ENCODE measurements at places on chromosomes 16 and 17.
A peak's percentile ranks its signal among the peaks of the same experiment; 100 is the strongest.

DNA sequence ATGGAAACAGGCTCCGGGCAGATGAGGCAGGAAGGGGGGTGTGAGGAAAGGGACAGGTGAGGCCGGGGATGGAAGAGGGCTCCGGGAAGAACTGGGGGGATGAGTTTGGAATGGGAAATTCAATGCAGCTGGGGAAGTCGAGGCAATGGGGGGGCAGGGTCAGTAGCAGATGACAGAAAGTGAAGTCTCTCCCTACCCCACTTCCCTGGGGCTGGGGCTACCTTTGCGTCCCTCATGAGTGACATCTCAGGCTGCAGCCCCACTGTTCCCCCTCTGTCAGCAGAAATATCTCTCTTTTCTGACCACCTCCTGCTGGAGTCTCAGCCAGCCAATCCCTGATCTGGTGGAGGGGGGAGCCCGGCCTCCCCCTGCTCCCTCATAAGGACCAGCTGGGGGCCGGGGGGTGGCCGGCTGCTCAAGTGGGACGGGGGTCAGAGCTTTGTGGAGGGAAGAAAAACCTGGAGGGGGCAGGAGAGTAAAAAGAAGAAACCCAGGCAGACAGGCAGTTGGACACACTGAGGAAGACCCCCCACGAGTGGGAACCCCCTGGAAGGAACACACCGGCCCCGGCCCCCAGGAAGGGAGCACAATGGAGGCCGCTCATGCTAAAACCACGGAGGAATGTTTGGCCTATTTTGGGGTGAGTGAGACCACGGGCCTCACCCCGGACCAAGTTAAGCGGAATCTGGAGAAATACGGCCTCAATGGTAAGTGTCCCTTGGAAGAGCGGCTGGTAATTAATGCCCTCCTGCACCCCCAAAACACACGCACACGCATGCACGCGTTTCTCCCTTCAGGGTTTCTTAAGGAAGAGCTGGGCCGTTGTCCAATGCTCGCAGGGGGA is at the start of gene ATP2A1:
Gene ATP2A1, plus strand, starts transcription at position 406 of the 844 bp plus-strand sequence. Its CDS starts 184 bp downstream, at position 590.
- DNase-seq: no peak

- no peak for DNase-seq
These were observed 19.7 kb downstream of the FOXL1 start for GRCh38 chr16:86597880-86598606.

- no peak for DNase-seq
These were observed 135.6 kb downstream of the BANP start for GRCh38 chr16:88086571-88087516.

GRCh38 chr16:8625491-8626087 is 4.1 kb downstream of the METTL22 start:
- no peak for DNase-seq

DNA sequence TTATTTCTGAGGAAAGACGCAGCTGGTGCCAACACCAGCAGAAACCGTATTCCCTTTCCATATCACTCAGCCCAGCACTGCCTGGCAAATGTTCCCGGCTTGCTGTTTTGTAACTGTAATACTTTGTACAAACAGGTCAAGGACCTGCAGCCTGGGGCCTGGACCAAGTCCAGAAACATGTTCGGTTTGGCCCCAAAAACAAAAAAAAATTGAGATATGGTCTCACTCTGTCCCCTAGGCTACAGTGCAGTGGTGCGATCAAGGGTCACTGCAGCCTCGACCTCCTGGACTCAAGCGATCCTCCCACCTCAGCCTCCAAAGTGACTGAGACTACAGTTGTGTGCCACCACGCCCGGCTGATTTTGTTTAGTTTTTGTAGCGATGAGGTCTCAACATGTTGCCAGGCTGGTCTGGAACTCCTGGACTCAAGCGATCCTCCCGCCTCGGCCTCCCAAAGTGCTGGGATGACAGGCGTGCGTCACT is 1.2 kb downstream of the HAGH start:
- DNase-seq: no peak

DNA sequence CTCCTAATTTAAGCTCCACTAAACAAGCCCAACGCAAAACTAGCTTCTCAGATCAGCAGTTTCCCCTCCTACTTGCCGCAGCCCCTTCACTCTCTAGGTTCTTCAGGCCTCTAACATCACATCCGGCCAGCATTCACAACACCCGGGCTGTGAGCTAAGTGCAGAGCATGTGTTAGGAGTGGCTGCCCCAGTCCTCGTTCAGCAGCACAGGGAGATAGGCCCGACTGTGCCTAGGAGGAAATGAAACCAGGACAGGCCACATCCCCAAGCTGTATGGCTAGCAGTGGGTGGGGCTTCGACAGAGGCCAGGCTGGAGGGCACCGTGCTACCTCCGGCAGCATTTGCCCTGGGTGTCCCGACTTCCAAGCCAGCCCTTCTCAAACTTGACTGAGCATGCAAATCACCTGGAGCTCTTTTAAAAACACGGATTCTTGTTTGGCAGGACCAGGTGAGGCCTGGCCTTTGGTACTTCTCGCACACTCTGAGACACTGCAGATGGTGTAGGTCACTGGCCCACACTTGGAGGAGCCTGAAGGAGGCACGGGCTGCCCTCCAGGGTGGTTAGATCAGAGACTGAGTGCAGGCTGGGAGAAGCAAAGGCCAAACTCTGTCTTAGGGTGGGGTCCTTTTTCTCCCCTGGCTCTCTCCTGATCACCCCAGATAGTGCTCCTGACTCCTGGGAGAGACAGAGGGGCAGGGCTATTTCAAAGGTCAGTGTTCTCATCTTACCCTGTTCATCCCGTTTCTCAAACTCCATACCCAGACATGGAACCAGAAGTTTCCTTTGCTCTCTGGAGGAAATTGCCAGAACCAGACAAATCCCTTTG is 202.0 kb downstream of the C16orf78 start:
- no peak for DNase-seq

GRCh38 chr17:64200080-64201032 is 62.7 kb downstream of the TEX2 start:
- DNase-seq: peak; percentile 47

- no peak for DNase-seq
These were observed 433.3 kb downstream of the TOX3 start for GRCh38 chr16:52113533-52114183.
